ENCODE measurements at places on chromosomes 11 and 22.

DNA sequence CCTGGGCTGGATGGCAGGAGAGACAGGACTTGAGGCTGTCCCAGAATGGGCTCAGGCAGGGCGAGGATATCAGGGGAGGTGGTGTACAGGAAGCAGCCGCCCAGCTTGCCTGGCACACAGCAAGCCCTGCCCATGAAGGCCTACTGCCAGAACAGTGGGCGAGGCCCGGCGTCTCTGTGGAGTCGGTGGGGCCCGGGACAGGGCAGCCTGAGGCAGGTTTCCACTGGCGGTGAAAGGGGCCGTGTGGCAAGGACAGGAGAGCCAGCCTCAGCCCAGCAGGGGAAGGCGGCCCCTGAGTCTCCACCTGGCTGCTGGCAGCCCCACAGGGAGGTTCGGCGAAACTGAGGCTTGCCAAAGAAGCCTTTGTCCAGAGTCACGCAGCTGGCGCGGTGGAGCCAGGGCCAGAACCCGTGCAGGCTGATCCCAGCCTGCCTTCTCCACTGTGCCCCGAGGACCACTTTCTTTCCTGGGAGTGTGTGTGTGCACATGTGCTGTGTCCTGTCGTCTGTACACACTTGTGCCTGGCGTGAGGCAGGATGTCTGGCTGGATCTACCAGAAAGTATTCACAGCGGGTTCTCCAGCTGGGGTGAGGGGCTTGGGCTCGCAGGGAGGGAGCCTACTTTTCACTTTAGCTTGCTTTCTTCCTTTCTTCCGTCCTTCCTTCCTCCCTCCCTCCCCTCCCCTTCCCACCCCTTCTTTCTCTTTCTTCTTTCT is 1.2 kb downstream of the TSPO start:
- peak; percentile 56 for DNase-seq

- no peak for DNase-seq
These were observed 3.9 kb upstream of the MYH9 start for GRCh38 chr22:36391638-36392037.

- peak; percentile 28 for DNase-seq
These were observed 116.2 kb downstream of the FAT3 start for GRCh38 chr11:92340839-92341238.

DNA sequence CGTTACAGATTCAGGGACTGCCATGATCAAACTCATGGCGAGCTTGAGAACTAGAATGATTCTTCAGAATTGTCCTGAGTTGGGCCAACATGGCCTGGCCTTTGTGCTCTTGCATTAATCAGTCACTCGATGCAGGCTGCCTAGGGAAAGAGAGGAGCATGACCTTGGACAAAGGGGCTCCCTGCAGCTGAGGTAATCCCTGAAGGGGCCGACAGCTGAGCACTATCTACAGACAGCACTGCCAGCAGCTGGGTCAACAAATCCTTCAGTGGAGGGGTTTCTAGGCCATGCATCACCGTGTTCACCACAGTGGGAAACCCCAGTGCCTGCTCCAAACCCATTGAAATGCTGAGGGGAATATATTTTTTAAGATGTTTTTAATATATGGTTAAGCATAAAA is 159.5 kb upstream of the POU2AF2 start:
- no peak for DNase-seq

DNA sequence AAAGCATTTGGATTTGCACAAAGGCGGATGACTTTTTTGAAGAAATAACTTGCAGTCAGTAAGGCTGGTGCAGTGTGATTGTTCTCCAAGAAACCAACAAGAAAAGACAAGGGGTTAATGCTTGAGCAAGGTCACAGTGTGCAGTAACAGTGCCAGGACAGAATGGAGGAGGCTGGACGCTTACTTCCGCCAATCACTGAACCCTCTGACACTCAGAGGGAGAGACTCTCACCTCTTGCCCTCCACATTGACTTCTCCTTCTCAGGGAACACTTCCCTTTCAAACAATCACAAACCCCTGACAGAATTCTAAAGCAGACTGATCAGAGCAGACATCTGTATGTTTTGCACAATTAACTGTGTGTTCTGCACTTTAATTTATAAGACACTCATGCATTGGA is 228.4 kb downstream of the BLID start:
- no peak for DNase-seq

DNA sequence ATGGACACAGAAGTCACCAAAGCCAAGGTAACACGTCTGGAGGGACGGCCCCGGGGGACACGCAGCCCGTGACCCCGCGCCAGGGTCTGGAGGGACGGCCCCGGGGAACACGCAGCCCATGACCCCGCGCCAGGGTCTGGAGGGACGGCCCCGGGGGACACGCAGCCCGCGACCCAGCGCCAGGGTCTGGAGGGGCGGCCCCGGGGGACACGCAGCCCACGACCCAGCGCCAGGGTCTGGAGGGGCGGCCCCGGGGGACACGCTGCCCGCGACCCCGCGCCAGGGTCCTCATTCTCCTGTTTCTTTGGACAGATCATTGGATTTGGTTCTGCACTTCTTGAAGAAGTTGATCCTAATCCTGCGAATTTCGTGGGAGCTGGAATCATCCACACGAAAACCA is 27.1 kb downstream of the MUC6 start:
- no peak for DNase-seq

- no peak for DNase-seq
These were observed 1.2 kb upstream of the TSSK2 start for GRCh38 chr22:19129871-19130270.

Measured in fibroblast of skin of scalp (primary cell).